ENCODE measurements at places on chromosomes 16 and 17. TPM values are rescaled to one million over a fixed set of nuclear protein-coding genes. Genes with fewer than 3 reads are reported as not detected.

The TLCD2 gene
- 1.4 TPM for total RNA-seq

The CCL4 gene
- total RNA-seq = not detected

The GCGR gene
- total RNA-seq = 0.61 TPM

The CMTM2 gene
- total RNA-seq = not detected

The GSPT1 gene
- total RNA-seq = 195 TPM

The NETO2 gene
- total RNA-seq = 8.0 TPM

The PLA2G10 gene
- total RNA-seq = 0.54 TPM

The LGALS3BP gene
- total RNA-seq = 56.1 TPM

The BOLA2 gene
- 9.8 TPM for total RNA-seq

The CSH1 gene
- total RNA-seq = not detected

The C16orf92 gene
- not detected for total RNA-seq

The TMC8 gene
- 2.0 TPM for total RNA-seq

DNA sequence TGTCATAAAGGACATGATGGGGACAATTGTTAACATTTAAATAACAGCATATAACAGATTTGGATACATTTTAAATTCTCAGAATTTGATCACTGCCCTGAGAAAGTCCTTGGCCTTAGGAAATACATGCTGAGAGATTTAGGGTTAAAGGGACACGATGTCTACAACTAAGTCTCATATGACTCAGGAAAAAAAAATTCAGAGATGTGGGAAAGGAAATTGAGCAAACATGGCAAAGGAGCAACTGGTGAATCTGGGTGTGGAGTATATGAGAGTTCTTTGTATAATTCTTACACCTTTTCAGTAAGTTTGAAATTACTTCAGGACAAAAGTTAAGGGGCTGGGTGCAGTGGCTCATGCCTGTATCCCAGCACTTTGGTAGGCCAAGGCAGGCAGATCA is 18.2 kb downstream of the MPP3 start:
- no peak overlapping the region for H3K4me3 ChIP-seq
- peaks cover 2% of the 10 kb centered on the region for H3K4me1 ChIP-seq
- no peaks in the 10 kb centered on the region for H3K36me3 ChIP-seq
- H3K27me3 ChIP-seq = no peaks in the 10 kb centered on the region

- no peak for DNase-seq
- H3K4me1 ChIP-seq = no peaks in the 10 kb centered on the region
- H3K27ac ChIP-seq = no peak overlapping the region
- no peak overlapping the region for H3K4me3 ChIP-seq
- no peaks in the 10 kb centered on the region for H3K27me3 ChIP-seq
- no peaks in the 10 kb centered on the region for H3K36me3 ChIP-seq
Measured at GRCh38 chr16:72845322-72846020, 202.5 kb downstream of the ZFHX3 start.

DNA sequence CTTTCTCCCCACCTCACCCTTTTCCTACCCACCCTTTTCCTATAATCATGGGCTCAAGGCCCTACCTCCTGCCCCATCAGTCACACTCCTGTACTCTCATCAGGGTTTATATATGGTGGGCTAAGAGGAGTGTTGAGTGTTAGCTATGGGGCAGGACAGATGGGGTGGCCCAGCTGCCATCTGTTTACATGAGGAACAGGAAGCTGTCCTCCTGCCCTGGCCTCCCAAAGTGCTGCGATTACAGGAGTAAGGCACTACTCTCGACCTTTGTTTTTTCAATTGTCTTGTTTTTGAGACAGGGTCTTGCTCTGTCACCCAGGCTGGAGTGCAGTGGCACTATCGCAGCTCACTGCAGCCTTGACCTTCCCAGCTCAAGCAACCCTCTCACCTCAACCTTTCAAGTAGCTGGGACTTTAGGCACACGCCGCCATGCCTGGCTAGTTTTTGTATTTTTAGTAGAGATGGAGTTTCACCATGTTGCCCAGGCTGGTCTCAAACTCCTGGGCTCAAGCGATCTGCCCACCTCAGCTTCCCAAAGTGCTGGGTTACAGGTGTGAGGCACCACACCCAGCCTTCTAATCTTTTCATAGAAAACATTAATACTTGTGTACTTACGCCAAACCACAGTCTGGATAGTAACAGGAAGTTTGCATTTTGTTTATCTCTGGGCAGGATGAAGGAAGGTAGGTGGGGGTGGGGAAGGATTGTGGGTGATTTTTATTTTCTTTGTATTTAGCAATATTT is 1.6 kb downstream of the TRADD start:
- H3K4me1 ChIP-seq = peaks cover 10% of the 10 kb centered on the region
- peaks cover 91% of the 10 kb centered on the region for H3K27me3 ChIP-seq
- no peak overlapping the region for H3K27ac ChIP-seq
- no peak overlapping the region for H3K4me3 ChIP-seq

GRCh38 chr16:84482951-84483881 is 21.2 kb downstream of the MEAK7 start:
- peak; percentile 31 for DNase-seq
- H3K36me3 ChIP-seq = no peaks in the 10 kb centered on the region
- H3K27me3 ChIP-seq = no peaks in the 10 kb centered on the region

- peaks cover 6% of the 10 kb centered on the region for H3K4me1 ChIP-seq
- H3K27ac ChIP-seq = no peak overlapping the region
- H3K27me3 ChIP-seq = peaks cover 4% of the 10 kb centered on the region
- DNase-seq = no peak
- H3K36me3 ChIP-seq = no peaks in the 10 kb centered on the region
Measured at GRCh38 chr16:30874244-30874820, 19.5 kb downstream of the BCL7C start.

DNA sequence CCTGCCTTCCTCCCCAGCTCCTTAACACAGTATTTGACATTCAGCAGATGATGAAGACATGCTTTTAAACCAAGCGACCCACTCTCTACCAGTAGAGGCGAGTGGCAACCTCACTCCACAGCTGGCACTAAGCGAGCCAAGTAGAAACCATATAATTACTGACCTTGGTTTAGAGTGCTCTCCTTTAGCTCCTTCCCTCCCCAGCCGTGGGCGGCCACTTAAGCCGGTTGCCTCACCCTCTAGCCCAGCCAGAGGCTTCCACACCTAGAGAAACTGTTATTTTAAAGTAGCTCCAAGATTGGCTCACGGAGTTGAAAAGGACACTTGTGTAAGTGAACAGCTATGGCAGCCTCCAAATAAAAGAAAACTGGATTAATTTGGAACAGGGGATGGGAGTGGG is 109.1 kb upstream of the CRHR1 start:
- H3K27me3 ChIP-seq = no peaks in the 10 kb centered on the region
- no peaks in the 10 kb centered on the region for H3K4me1 ChIP-seq
- no peaks in the 10 kb centered on the region for H3K36me3 ChIP-seq
- no peak overlapping the region for H3K27ac ChIP-seq
- DNase-seq = no peak

DNA sequence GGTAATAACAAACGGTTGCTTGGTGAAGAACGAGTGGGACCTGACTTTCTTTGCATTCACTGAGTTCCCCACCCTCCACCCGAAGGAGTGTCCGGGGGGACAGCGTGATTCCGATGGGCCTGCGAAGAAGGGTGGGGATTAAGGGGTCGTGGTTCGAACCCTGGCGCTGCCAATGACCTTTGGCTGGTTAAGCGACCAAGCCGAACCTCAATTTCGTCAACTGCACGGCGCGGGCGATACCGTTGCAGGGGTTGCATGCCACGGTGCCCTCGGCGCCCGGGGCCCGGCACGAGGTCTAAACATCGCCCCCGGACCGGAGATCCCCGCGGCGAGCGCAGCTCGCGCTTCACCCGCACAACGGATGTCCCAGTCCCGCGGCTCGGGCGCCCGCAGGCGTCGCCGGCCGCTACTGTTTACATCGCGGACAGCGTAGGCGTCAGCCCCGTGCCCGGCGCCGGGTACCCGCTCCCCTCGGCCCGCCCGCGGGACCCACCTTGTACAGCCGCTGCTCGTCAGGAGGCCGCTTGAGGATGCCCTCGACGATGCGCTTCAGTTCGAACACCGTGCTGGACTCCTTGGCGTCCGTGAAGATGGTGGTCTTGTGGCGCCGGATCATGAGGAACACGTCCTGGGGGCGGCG is 460 bp downstream of the ELOB start:
- peaks cover 2% of the 10 kb centered on the region for H3K4me1 ChIP-seq
- H3K4me3 ChIP-seq = peak overlapping the region; percentile 95
- no peak for DNase-seq
- H3K36me3 ChIP-seq = 0 out of 2 replicates have a peak, but pooled peaks cover 14% of the 10 kb centered on the region

GRCh38 chr17:82920150-82920549 is 80.3 kb upstream of the ZNF750 start:
- no peak overlapping the region for H3K27ac ChIP-seq
- H3K27me3 ChIP-seq = no peaks in the 10 kb centered on the region
- H3K4me3 ChIP-seq = no peak overlapping the region
- DNase-seq = no peak

DNA sequence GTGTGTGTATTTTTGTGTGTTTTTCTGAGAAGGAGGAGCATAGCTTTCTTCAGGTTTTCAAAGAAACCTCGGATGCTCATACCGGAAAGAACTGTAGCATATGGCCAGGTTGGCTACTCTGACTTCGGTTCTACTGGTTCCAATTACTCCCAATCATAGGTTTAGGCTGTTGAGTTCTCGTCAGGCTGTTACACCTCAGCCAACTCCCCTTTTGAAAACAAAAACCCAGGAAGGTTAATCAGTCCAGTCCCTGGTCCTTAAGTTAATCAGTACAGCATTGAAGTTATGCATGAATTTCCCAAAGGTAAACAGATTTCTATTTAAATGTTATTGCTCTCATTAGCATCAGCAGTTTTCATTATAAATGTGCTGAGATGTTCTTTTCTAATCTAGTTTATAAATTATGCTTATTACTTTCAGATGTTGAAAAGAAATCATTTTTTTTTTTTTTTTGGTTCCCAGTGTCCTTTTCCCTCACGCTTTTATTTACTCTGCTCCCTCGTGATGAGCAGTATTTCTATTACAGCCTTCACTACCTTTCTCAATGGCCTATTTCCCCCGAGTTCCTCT is 111.0 kb downstream of the NPIPB5 start:
- H3K27ac ChIP-seq = no peak overlapping the region
- peaks cover 4% of the 10 kb centered on the region for H3K4me1 ChIP-seq
- no peaks in the 10 kb centered on the region for H3K27me3 ChIP-seq
- H3K4me3 ChIP-seq = no peak overlapping the region
- H3K36me3 ChIP-seq = no peaks in the 10 kb centered on the region

GRCh38 chr17:68539548-68540467 is 27.6 kb downstream of the PRKAR1A start:
- DNase-seq = no peak
- H3K27ac ChIP-seq = no peak overlapping the region
- no peak overlapping the region for H3K4me3 ChIP-seq

- no peak overlapping the region for H3K27ac ChIP-seq
- no peaks in the 10 kb centered on the region for H3K27me3 ChIP-seq
- peak; percentile 68 for DNase-seq
- no peak overlapping the region for H3K4me3 ChIP-seq
- no peaks in the 10 kb centered on the region for H3K36me3 ChIP-seq
Measured at GRCh38 chr17:41496803-41497484, 7.2 kb upstream of the KRT36 start.

- H3K4me3 ChIP-seq = peak overlapping the region; percentile 47
- peaks cover 7% of the 10 kb centered on the region for H3K36me3 ChIP-seq
Measured at GRCh38 chr17:68196394-68197090, 51.3 kb upstream of the AMZ2 start.

GRCh38 chr16:72604375-72604774 is 432.4 kb upstream of the PMFBP1 start:
- H3K27ac ChIP-seq = no peak overlapping the region
- no peaks in the 10 kb centered on the region for H3K36me3 ChIP-seq
- H3K4me3 ChIP-seq = no peak overlapping the region

GRCh38 chr16:9185381-9185780 is 93.9 kb downstream of the HAPSTR1 start:
- no peak overlapping the region for H3K27ac ChIP-seq
- H3K4me3 ChIP-seq = no peak overlapping the region
- no peak for DNase-seq
- H3K36me3 ChIP-seq = no peaks in the 10 kb centered on the region

DNA sequence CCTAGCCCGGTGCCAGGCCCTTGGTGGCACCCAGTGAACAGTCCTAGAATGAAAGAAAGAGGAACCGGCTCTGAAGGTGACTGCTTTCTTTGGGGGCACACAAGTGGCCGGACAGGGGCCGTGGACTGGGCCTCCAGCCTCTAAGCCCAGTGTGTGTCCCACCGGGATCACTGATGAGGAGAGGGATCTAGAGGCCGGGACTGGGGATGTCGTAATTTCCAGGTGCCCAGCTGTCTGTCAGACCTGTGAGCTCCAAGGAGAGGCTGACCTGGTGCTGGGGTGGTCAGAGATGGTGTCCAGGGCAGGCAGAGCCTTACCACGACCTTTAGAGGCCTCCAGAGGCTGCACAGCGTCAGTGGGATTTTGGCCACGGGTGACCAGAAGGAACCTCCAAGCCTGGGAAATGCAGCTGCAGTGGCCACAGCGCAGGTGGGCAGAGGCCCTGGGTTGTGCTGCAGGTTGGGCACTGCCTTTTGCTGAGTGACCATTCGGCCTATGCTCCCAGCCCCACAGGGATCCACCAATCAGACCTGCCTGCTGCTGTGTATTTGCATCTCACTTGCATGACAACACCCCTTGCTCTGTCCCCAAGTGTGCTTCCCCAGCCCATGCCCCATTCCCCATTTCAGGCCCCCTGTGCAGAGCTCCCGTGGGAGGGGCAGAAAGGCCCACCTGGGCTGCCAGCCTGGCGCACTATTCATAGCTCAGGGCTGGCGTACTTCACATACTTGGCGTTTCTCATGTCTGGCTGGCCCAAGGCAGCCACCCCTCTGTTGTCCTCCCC is 12.5 kb downstream of the ARHGAP23 start:
- H3K4me3 ChIP-seq = peak overlapping the region; percentile 34
- H3K4me1 ChIP-seq = peaks cover 42% of the 10 kb centered on the region
- DNase-seq = peak; percentile 81
- no peaks in the 10 kb centered on the region for H3K27me3 ChIP-seq
- H3K27ac ChIP-seq = peak overlapping the region; percentile 62

GRCh38 chr17:80889231-80890195 is 102.1 kb upstream of the CHMP6 start:
- no peaks in the 10 kb centered on the region for H3K27me3 ChIP-seq
- no peak overlapping the region for H3K4me3 ChIP-seq
- H3K36me3 ChIP-seq = peaks cover 5% of the 10 kb centered on the region
- H3K27ac ChIP-seq = no peak overlapping the region
- no peak for DNase-seq

- no peaks in the 10 kb centered on the region for H3K36me3 ChIP-seq
- DNase-seq = peak; percentile 91
- H3K27me3 ChIP-seq = peaks cover 6% of the 10 kb centered on the region
- no peak overlapping the region for H3K27ac ChIP-seq
Measured at GRCh38 chr16:813204-813915, 12.8 kb upstream of the GNG13 start.
